ENCODE measurements at places on chromosomes 7 and 10.
A peak's percentile ranks its signal among the peaks of the same experiment; 100 is the strongest.

DNA sequence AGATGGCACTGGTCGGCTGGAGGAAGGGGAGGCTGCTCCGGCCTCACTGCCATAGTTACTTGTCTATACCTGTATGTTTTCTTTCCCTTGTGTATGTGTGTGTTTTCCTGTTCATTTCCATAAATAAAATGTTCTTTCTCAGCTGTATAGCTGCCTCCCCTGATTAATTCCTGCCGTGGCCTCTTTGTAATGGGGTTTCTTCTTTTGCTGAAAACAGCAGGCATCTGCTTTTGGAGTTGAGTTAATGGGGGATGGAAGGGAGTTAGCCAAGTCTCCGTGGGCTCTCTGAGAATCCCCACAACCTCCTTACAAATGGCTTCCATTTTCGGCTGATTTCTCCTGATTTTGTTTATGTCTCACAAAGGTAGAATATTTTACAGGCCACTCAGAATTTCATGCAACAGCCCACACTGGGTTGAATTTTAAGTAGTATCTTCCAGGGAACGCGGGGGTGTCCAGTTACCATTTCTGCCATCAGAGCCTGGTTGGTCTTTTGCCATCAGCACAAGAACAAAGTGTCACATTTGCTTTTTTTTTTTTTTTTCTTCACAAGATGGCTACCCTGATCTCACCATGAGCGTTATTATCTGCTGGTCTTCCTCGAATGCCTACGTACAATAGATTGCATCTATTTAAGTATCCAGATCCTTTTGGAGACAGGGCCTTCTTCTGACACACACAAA, 88.1 kb upstream of the NRP1 start:
- no peak for DNase-seq

DNA sequence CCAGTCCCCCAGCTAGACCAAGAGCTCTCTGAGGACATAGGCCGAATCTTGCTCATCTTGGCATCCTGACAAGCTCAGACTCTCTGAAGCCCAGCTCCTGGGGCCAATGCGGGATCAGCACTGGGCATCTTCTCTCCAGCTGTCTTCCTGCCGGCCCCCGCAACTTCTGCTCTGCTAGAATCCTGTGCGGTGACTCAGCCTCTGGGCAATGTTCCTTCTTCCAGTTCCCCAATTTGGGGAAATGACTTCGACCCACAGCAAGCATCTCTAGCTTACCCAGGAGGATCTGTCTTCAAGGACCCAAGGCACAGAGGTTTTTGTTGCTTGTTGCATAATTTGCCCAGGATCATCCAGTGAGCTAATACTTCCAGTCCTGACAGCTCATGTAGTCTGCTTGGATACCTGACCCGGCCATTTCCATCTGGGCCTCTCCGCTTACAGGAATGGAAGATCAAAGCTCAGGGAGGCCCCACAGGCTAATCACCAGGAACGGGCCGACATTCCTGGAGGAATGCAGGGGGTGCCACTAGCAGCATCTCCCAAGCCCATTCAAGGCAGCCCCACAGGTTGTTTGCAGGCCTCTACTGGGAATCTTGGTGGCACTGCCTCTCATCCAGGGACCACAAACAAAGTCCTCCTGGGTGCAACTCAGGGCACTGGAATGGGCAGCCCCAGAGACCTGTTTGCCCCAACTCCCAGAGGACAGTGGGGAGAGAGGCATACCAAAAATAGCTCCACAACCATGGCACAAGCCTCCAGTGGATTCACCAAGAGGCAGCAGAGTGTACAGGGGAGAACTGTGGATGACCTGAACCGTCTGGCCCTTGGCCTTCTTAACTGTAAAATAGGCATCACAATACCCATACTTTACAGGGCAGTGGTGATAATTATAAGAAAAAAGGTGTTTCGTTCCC, 151.9 kb downstream of the NEURL1 start:
- peak; percentile 94 for DNase-seq

- DNase-seq, result no peak
These were observed 515.7 kb upstream of the GALNT17 start for GRCh38 chr7:70616211-70616610.

GRCh38 chr10:4280461-4281189, 495.6 kb upstream of the KLF6 start:
- DNase-seq, result peak; percentile 25

DNA sequence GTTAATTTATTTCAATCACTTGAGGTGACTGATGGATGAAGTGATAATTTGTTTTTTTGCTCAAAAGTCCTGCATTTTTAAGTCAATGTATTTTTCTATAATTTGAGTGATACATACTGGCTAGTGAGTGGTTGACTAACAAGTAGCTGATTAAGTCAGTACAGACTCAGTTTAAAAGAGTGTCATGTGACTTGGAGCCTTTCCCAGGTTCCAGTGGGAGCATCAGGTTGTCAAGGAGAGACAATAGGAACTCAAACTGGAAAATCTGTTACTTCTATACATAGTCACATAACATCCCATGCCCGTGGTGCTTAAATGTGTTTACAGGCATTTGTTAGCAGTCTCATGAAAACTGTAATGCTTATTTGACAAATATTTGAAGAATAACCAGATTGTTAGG, 154.7 kb downstream of the ANK3 start:
- DNase-seq, result peak; percentile 65

DNA sequence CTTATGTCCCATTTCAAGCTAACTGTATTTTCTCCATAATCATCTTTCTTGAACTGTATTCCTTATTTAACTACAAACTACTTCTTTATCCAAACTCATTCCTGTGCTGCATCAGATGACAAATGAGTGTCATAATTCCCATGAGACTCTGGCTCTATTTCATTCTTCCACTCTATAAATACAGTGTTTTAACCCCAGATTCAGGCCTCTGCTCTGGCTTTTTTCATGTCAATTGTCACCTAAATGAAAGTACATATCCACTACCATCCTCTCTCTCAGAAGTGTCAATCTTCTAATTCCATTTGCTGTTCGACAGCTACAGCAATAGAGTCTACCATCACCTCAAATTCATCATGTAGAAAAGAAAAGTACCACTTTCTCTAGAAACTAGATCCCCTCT, 172.7 kb downstream of the CACNA2D1 start:
- no peak for DNase-seq

GRCh38 chr7:107938456-107939250, 47.7 kb downstream of the DLD start:
- peak; percentile 48 for DNase-seq
